B cell (primary cell): ENCODE measurements at places on chromosomes 7 and 10. TPM values are rescaled to one million over a fixed set of nuclear protein-coding genes. Genes with fewer than 3 reads are reported as not detected.
A peak's percentile ranks its signal among the peaks of the same experiment; 100 is the strongest.

The PDZD7 gene
- total RNA-seq, result 0.69 and 0.85 TPM in 2 replicates

The ITPRID1 gene
- not detected in 2 replicates for total RNA-seq

The PMS2 gene
- total RNA-seq, result 20.3 and 22.5 TPM in 2 replicates

The JCAD gene
- total RNA-seq, result 0.37 TPM in 1 of 2 replicates, not detected in the other

DNA sequence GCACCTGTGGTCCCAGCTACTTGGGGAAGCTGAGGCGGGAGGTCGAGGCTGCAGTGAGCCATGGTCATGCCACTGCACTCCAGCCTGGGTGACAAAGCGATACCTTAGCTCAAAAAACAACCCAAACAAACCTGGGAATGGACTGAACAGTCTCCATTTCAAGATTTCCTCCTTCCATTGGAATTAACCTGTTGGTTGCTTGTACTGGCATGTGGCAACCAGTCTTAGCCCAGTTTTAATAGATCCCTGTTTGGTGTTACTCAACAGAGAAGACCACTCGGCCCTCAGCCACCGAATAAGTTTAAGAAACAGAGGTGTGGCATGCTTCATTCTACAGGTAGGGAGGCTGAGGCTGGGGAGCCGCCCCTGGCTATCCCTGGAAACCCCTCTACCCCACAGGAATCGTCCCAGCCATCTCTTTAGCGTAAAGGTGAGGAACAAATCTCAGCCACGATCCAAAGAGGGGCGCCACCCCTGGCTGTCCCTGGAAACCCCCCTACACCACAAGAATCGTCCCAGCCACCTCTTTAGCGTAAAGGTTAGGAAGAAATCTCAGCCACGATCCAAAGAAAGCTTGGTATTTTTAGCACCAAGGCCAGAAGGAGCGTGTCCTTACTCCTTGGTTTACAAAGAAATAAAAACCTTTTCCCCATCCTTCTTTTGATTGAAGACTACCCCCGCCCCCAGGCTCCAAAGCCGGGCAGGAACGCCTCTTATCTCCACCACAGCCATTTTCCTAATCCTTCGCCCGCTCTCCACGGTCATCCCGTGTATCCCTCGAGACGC is 861 bp upstream of the TSPAN14 start:
- peaks cover 25% of the 10 kb centered on the region for H3K4me1 ChIP-seq
- peak overlapping the region; percentile 62 for H3K27ac ChIP-seq
- DNase-seq, result peak; percentile 44

DNA sequence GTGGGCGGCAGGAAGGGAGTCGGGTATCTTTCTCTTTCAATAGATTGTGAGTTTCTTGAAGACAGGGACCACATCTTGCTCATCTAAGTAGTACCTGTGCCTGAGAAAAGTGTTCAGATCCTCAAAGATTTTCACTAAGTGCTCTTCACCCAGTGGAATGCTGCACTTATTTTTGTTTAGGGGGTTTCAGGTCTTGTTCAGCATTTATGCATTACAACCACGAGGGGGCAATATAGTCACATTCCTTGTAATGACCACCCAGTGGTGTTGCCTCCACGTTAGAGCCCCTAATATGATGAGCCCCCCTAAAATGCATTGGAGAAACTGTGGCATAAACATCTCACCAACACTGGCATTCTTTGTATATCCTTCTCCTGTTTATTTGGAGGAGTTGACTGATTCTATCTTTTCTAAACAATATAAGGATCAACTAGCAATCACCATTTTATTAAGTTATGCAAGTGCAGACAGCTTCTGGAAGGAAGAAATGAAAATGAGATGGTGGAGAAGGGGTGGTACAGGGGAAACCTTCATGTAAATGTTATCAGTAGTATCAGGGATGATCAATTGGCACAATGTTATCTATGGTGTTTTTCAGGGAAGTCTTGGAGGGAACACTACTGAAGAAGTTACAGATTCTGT is 3.1 kb upstream of the PAPSS2 start:
- peak; percentile 55 for DNase-seq
- H3K4me3 ChIP-seq, result no peak overlapping the region
- H3K27me3 ChIP-seq, result peaks cover 20% of the 10 kb centered on the region
- H3K4me1 ChIP-seq, result peaks cover 8% of the 10 kb centered on the region
- H3K27ac ChIP-seq, result no peak overlapping the region
- H3K36me3 ChIP-seq, result no peaks in the 10 kb centered on the region

- H3K27ac ChIP-seq, result no peak overlapping the region
- DNase-seq, result no peak
- no peaks in the 10 kb centered on the region for H3K27me3 ChIP-seq
- H3K4me1 ChIP-seq, result peaks cover 24% of the 10 kb centered on the region
Observed at GRCh38 chr10:50545846-50546245, 77.9 kb downstream of the SGMS1 start.

- peak overlapping the region; percentile 94 for H3K27ac ChIP-seq
- H3K36me3 ChIP-seq, result no peaks in the 10 kb centered on the region
- peaks cover 58% of the 10 kb centered on the region for H3K4me1 ChIP-seq
- peak; percentile 59 for DNase-seq
- H3K27me3 ChIP-seq, result no peaks in the 10 kb centered on the region
Observed at GRCh38 chr10:26857991-26858706, 2.6 kb downstream of the ABI1 start.

DNA sequence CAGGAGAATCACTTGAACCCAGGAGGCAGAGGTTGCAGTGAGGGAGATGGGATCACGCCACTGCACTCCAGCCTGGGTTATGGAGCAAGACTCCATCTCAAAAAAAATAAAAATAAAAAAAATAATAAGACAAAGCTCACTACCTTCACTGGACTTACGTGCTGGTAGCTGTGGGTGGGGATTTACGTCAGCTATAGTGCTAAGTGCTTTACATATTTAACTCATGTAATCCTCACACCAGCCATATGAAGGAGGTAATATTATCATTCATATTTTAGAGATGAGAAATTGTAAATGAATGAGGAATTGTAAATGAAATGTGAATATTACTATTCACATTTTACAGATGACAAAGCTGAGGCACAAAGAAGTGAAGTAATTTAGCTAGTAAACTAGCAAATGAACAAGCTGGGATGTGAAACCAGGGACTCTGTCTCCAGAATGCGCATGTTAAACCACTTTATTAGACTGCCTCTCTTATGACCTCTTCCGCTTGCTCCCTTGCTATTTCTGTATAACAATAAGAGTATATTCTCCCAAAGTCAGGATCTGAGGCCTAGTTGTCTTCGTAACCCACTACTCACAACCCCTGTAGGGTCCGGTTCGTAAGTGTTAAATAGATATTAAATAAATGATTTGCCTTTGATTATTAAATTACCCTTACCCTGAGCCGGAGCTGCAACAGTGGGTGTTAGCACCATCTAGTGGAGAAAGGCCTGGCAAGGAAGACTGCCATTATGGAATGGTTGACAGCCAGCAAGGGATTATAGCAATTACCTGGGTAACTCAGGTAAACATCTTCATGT is 70.2 kb downstream of the HTR7 start:
- H3K4me3 ChIP-seq, result no peak overlapping the region
- H3K36me3 ChIP-seq, result no peaks in the 10 kb centered on the region
- DNase-seq, result peak; percentile 23
- H3K27me3 ChIP-seq, result no peaks in the 10 kb centered on the region
- H3K4me1 ChIP-seq, result peaks cover 3% of the 10 kb centered on the region

DNA sequence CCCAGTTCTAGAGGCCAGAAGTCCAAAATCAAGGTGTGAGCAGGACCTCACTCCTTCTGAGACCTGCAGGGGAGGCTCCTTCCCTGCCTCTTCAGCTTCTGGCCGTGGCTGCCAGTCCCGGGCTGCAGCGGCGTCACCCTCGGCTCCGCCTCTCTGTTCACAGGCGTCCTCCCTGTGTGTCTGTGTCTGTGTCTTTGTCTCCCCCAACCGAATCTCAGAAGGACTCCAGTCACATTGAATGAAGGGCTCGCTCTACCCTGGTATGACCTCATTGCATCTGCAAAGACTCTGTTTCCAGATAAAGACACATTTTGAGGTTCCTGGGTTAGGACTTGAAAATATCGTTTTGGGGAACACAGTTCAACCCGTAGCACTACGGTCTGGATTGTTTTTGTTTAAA is 33.1 kb upstream of the GALNT11 start:
- H3K27me3 ChIP-seq, result no peaks in the 10 kb centered on the region
- DNase-seq, result peak; percentile 56
- no peak overlapping the region for H3K27ac ChIP-seq
- H3K36me3 ChIP-seq, result no peaks in the 10 kb centered on the region
- H3K4me3 ChIP-seq, result no peak overlapping the region
- peaks cover 6% of the 10 kb centered on the region for H3K4me1 ChIP-seq

DNA sequence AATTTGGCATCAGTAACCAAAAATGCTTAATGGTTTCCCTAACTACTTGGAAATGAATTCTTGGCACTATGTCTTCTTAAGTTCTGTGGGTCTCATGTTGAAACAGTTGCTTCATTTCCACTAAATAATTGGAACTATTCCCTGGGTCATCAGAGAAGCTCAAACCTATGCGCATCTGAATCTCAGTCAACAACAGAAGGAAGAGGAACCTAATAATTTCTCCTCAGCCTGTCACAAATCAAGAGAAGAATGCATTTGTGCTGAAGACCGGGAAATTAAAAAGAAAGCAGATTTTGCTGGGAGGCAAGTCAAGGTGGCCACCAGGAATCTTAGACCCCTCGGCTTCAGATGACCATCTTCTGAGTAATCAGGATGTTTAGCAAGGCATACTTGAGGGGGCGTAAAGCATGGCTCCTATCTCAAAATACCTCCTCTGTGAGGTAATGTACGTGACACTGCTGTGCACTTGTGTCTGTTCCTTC is 41.4 kb downstream of the TOMM7 start:
- DNase-seq, result no peak
- H3K27ac ChIP-seq, result no peak overlapping the region
- no peak overlapping the region for H3K4me3 ChIP-seq
- no peaks in the 10 kb centered on the region for H3K27me3 ChIP-seq

DNA sequence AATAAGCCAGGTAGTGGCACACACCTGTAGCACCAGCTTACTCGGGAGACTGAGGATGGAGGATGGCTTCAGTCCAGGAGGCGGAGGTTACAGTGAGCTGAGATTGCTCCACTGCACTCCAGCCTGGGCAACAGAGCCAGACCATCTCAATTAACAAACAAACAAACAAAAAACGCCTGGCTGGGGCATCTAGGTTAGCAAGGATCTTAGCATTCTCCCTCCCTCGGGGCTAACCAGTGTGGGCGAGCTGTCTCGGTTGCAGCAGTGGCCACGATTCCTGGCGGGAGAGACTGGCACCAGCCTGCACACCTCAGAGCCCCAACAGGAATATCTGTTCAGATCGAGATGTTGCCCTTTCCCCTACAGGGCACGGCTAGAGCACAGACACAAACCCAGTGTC is 91.3 kb upstream of the KCTD7 start:
- DNase-seq, result no peak
- no peak overlapping the region for H3K27ac ChIP-seq
- H3K4me3 ChIP-seq, result no peak overlapping the region
- no peaks in the 10 kb centered on the region for H3K4me1 ChIP-seq
- H3K36me3 ChIP-seq, result no peaks in the 10 kb centered on the region
